ENCODE measurements at places on chromosomes 7 and 10.

GRCh38 chr7:155262031-155262430 is 35.6 kb upstream of the INSIG1 start:
- no peak for DNase-seq

- DNase-seq = no peak
Measured at GRCh38 chr10:97689559-97690020, 2.5 kb upstream of the AVPI1 start.

GRCh38 chr7:84216472-84216871 is 21.9 kb upstream of the SEMA3A start:
- no peak for DNase-seq

DNA sequence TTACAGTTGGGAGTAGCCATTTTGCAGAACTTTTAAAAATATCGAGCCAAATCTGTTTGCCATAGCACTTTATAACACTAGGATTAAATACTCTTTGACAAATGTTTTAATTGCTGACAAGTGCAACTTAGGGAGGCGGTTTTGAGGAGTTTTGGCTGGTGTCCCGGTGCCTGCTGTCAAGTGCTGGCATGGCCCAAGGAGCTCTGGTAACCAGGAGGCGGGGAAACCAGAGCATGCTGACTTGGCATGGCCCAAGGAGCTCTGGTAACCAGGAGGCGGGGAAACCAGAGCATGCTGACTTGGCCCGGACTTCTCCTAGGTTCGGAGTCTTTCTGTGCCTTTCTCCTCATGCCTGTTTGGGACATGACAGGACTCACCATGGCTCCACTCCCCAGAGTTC is 30.8 kb upstream of the ZNF32 start:
- peak; percentile 23 for DNase-seq

All from NCI-H1105 (cell line).